Dermis blood vessel endothelial cell (primary cell): ENCODE measurements at places on chromosomes 3 and 15.

DNA sequence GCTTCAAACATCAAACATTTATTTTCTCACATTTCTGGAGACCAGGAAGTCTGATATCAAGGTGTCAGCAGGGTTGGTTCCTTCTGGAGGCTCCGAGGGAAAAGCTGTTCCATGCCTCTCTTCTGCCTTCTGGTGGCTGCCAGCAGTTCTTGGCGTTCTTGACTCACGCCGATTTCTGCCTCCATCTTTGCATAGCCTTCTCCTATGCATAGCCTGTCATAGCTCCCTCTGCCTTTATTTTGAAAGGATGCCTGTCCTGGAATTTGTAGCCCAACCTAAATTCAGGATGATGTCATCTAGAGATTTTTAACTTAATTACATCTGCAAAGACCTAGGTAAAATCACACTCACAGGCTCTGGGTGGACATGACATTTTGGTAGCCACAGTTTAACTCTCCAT lies 70.4 kb downstream of the RGMA start:
- peak; percentile 34 for DNase-seq

DNA sequence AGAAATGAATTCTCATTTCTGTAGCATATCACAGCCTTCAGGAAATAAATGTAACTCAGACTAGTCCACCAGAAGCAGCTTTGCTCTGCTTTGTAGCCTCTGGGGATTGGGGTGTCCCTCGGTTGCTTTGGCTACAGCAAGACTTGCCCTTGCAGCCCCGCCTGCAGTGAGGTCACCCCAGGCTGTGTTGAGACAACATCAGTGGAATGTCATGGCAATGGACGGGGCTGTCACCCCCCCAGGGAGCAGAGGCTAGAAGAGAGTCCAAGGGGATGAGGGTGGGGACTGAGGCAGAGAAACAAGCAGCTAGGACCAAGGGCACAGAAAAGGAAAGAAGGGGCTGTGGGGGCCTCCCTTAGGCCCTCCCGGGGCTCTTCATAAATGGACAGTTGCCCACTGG lies 854 bp downstream of the CLEC3B start:
- peak; percentile 33 for DNase-seq

GRCh38 chr3:70736009-70736408 lies 423.6 kb upstream of the MDFIC2 start:
- no peak for DNase-seq

DNA sequence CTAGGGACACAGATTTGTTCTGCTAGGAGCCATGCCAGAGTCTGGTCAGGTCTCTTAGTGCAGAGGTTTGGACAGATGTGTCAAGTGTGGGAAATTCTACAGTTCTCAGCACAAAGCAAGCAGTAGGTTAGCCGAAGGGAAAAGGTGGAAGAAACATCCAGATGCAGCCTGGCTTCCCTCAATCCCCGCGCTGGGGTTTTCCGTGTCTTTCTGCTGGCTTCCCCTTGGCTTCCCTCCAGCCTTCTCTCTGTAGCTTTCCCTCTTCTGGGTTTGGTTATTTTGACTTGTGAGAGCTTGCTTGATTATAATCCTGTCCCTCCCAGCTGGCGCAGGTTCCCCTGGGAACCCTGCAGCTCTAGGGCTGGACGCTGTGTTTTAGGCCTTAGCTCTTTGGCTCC lies 4.1 kb downstream of the TF start:
- no peak for DNase-seq

- DNase-seq: no peak
Measured at GRCh38 chr15:60526127-60526616, 47.2 kb upstream of the ICE2 start.
